ENCODE measurements at places on chromosomes 3 and 15.

DNA sequence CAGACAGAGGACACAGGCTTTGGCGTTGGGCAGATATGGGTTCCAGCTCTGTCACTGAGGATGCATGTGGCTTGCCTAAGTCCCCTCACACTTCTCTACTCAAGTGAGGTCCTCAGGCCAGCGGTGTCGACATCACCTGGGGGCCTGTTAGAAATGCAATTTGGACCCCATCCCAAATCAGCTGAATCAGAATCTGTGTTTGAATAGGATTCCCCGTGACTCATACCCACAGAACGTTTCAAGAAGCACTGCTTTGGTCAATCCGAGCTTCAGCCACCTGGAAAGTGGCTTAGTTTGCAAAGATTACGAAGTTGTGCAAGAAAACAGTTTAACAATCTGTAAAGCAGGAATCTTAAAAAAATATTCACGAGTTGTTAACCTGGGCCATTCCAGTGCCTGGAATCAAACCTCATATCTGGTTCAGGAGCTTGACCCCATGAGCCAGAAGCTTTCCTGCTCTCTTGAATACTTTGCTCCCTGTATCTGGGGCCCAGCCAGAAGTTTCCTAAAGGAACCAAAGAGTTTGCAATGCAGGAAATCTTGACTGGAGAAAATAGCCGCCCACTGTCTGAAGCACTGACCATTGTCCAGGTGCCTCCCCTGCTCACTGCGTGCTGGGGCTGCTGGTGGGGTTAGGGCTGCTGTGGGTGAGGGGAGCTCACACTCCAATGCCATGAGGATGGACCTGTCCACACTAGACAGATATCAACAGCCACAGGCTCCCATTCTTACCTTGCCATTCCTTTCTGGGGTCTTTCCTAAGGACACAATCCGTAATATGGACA, 208.5 kb upstream of the LINGO1 start:
- DNase-seq = no peak

GRCh38 chr15:91625506-91625905, 228.0 kb upstream of the SLCO3A1 start:
- no peak for DNase-seq

- no peak for DNase-seq
Observed at GRCh38 chr3:119295816-119296726, 1.9 kb downstream of the ARHGAP31 start.

- DNase-seq = no peak
Observed at GRCh38 chr15:99345242-99345641, 94.0 kb downstream of the LRRC28 start.

GRCh38 chr3:163809540-163809993, 1268.7 kb downstream of the SI start:
- no peak for DNase-seq

DNA sequence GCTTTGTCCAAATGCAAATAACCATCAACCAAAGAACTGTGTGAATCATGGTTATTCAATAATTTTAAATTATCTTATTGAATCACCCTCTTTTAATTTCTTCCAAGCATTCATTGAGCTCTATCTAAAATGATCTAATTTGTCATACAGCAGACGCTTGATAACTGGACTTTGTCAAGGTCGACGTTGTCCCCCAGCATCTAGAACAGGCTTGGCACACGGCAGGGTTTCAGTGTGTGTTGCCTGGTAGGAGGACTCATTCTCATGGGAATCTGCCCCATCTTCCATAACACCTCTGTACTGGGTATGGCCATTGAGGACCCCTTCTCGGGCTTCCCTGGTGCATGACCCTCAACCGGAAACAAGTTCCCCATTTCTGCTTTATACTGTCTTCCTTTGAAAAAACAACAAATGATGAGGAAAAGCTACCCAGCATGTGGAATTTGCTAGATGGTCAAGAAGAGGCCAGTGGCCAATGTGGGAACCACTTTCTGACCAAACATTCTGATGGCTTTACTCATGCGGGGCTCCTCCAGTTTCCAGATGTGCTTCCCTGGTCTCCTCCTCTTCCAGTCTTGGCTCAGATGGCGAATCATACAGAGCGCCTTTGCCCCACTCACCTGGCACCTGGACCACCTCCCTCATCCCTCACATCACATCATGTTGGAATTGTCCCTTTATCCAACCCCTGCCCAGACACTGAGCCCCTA, 41.7 kb upstream of the SEC22A start:
- DNase-seq = no peak

DNA sequence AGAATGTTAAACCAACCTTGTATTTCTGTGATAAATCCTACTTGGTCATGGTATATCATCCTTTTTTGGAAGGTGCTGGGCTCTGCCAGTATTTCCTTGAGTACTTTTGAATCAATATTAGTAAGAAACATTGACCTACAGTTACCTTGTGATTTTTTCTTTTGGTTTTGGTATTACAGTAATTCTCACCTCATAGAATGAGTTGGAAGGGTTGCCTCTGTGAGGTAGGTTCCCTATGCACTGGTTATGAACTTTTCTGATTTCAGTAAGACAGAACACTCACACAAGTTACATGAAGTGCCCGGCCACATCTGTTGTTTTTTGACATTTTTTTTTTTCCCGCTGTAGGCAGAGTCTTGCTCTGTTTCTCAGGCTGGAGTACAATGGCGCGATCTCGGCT, 20.0 kb downstream of the PCCB start:
- no peak for DNase-seq

All from activated CD4-positive, alpha-beta T cell treated with anti-CD3 and anti-CD28 coated beads, Interleukin-2, amount 50 U/mL, for 4 hours (primary cell).